Naive thymus-derived CD4-positive, alpha-beta T cell (primary cell): ENCODE measurements at places on chromosomes 3 and 15. TPM values are rescaled to one million over a fixed set of nuclear protein-coding genes. Genes with fewer than 3 reads are reported as not detected.

The VIPR1 gene
- 125 TPM for total RNA-seq

DNA sequence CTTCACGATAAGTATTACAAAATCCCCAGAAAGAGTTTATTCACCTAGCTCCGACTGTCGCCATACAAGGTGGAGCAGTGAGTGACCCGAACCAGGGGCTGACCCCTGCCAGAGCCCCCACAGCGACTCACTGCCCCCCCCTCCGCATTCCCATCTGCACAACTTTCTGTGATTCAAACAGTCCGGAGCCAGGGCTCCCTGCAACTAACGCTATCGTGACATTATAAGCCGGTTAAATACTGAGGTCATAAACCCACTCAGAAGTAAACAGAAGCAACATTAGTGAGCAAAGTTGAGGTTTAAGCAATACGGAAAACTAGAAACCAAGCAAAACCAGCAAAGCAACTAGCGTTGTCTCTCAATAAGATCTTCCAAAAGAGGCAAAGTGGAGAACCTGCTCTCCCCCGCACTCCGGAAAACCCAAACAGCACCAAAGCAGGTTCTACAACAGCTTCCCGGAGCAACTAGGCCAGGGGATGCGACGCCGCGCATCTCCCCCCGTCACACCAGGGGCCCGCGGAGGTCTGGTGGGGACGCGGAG, 642 bp downstream of the SCAP start:
- DNase-seq: peak; percentile 44

GRCh38 chr15:43487271-43487895, 5.6 kb downstream of the TP53BP1 start:
- DNase-seq: no peak

DNA sequence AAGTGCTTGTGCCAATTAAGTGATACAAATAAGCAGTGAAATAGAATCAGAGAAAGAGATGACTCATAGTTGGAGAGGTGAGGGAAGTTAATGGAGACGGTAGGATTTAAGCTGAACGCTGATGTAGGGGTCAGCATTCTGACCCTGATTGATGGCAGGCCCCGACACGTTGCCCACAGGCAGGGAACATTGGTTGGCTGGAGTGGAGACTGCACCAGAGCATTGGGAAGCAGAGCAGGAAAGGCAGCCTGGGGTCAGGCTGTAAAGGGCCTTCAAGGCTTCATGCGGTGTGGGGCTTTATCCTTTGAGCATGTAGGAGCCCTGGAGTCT, 68.6 kb downstream of the DCUN1D1 start:
- DNase-seq: no peak

The ABI3BP gene
- not detected for total RNA-seq

The LDHAL6B gene
- total RNA-seq: not detected

DNA sequence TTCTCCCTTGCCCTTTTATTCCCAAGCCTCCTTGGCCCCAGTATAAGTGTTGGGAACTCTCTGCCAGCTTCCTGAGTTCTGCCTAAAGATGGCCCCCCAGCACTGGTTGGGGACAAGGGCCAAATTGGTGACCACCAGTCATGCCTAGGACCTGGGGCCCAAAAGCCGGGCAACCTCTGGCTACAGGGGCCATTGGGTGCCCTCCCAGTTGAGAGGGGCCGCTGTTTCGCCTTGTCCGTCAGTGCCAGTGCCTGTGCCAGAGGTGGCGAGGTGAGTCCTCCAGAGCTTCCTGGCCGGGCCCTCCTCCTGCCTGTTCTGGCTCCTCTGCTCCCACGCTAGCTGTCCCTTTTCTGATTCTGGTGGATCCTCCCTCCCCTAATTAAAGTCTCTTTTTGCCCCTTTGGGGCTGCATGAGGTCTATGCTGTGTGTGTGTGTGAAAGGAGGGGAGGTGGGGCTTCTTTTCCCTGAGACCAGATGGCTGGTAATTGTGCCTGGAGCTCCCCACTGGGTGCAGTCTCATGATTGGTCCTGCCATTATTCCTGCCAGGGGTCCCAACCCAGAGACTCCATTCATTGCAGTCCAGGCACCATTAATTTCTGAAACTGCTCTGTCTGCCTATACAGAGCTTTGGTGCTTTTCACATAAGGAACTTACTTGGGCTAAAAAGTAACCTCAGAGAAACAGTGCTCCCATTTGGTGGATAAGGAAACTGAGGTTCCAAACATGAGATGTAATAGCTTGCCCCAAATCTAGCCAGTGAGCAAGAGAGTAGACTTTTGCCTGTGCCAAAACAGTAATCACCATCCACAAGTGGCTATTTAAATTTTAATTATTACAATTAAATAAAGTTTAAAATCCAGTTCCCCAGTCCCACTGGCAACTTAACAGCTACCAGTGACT, 3.1 kb upstream of the TTLL3 start:
- no peak for DNase-seq

DNA sequence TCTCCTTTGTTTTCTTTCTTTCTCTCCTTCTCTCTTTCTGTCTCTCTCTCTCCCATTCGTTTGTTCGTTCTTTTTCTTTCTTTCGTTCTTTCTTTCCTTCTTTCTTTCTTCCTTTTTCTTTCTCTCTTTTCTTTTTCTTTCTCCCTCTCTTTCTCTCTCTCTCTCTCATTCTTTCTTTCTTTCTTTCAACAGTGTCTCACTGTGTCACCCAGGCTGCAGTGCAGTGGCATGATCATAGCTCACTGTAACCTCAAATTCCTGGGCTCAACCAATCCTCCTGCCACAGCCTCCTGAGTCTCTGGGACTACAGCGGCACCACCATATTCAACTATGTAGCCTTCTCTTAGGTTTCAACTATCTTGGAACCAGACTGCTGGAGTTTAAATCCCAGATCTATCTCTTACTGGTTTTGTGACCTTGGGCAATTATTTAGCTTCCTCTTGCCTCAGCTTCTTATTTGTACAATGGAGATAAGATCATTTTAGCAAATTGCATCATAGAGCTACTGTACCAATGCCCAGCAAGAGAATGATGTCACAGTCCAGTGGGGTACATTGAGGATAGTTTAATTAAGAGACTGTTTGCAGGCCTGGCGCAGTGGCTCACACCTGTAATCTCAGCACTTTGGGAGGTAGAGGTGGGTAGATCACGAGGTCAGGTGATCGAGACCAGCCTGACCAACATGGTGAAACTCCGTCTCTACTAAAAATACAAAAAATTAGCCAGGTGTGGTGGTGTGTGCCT, 27.3 kb upstream of the PARL start:
- no peak for DNase-seq

GRCh38 chr15:80061582-80061981, 2.1 kb downstream of the ZFAND6 start:
- no peak for DNase-seq

DNA sequence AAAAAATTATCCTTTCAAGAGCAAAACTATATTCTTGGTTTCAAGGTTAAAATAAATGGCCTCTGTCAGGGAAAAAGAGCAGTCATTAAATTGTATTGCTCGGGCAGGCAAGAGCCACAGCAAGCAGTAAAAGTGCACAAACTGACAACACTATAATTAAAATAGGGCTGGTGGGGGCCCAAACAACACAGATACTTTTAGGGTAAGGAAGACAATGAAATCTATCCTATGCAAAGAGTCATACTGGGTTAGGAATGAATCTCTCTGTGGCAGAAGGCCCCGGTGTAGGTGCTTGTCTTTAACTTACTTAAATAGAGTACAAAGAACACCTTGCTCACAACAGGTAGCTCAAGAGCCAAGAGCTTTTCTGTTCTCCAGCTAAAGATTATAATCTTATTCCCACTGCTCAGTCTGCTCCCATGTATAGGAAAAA, 94.7 kb downstream of the DLG1 start:
- no peak for DNase-seq

- no peak for DNase-seq
Measured at GRCh38 chr15:68353421-68354135, 76.0 kb downstream of the FEM1B start.

GRCh38 chr3:52289747-52290595, 2.3 kb downstream of the GLYCTK start:
- no peak for DNase-seq

DNA sequence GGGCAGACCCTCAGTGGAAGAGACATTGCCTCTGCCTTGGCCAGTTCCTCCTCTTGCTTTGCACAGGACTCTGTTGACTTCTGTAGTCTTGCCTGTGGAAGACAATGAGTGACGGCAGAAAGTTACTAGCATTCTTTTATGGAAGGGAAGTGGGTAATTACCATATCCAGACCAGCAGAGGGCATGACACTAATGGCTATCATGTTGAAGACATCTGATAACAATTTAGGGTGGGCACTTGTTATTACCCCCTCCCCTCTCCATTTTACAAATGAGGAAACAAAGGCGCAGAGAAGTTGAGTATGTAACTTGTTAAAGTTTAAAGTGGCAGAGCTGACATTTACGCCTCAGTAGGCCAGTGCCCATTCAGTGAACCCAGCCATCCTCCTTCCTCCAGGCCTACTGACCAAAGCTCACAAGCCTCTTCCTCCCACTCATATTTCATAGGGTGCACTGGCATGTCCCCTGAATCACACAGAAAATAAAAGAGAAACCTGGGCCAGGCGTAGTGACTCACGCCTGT, 48.2 kb upstream of the FMN1 start:
- DNase-seq: no peak

The FAH gene
- total RNA-seq: 4.8 TPM

GRCh38 chr3:23314981-23315762, 112.0 kb downstream of the UBE2E2 start:
- DNase-seq: no peak
